HFFc6 (cell line): ENCODE measurements at places on chromosomes 5 and 9. TPM values are rescaled to one million over a fixed set of nuclear protein-coding genes. Genes with fewer than 3 reads are reported as not detected.
A peak's percentile ranks its signal among the peaks of the same experiment; 100 is the strongest.

GRCh38 chr9:127808347-127809001 lies 5.8 kb downstream of the FPGS start:
- H3K27me3 ChIP-seq, result peaks cover 8% of the 10 kb centered on the region
- no peak overlapping the region for H3K4me3 ChIP-seq
- no peak overlapping the region for H3K27ac ChIP-seq
- no peak for DNase-seq

GRCh38 chr9:126128494-126129142 lies 198.0 kb upstream of the MVB12B start:
- H3K27ac ChIP-seq, result no peak overlapping the region
- no peak for DNase-seq
- no peaks in the 10 kb centered on the region for H3K36me3 ChIP-seq
- H3K4me3 ChIP-seq, result no peak overlapping the region
- H3K4me1 ChIP-seq, result no peaks in the 10 kb centered on the region

DNA sequence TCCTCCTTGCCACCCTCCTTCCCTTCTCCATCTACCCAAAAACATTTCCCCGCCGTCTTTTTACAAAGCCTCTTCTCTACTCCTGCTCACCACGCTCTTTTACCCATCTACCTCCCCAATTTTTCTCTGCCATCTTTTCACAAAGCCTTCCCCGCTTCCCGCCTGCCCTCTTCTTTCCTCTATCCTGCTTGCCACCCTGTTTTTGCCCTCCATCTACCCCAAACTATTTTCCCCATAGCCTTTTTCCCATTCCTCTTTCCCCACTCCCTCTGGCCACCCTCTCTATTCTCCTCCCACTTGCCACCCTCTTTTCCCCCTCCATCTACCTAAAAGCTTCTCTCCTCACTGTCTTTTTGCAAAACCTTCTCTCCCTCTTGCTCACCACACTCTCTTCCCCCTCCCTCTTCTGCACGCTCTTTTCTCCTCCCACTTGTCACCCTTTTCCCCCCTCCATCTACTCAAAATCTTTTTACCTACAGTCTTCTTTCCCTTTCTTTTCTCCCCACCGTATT lies 19.4 kb upstream of the TRIM52 start:
- peaks cover 3% of the 10 kb centered on the region; the same call in 1 of the 2 replicates for H3K27me3 ChIP-seq
- no peaks in the 10 kb centered on the region for H3K36me3 ChIP-seq
- no peak overlapping the region for H3K4me3 ChIP-seq
- no peak overlapping the region for H3K27ac ChIP-seq
- no peaks in the 10 kb centered on the region for H3K4me1 ChIP-seq

GRCh38 chr5:42377496-42377895 lies 45.7 kb upstream of the GHR start:
- H3K4me3 ChIP-seq, result no peak overlapping the region
- H3K36me3 ChIP-seq, result no peaks in the 10 kb centered on the region
- DNase-seq, result no peak
- H3K4me1 ChIP-seq, result no peaks in the 10 kb centered on the region
- no peaks in the 10 kb centered on the region for H3K27me3 ChIP-seq

DNA sequence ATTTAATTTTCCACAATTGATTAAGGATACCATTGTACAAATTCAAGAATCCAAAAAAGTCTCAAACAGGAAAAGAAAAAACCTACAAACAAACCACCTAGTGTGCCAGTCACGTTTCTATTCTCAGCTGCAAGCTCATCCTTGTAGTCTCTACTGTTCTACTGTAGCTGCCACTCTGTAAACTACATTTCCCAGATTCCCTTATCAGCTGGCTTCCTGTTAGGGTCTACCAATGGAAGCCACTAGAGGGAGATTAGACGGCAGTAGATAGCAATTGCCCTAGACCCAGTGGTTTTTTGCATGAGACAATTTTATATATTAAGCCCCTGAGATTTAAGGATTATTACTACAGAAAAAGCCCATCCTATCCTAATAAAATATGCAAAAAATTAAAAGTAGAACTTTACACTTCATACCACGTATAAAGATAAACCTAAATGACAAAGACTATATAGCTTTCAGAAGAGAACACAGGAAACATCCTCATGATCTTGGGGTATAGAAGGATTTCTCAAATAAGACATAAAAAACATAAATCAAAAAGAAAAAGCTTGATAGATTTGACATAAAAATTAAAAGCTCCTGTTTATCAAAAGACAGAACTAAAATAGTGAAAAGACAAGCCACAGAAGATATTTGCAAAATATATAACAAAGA lies 37.4 kb downstream of the P4HA2 start:
- peak; percentile 82 for DNase-seq
- no peak overlapping the region for H3K27ac ChIP-seq
- no peaks in the 10 kb centered on the region for H3K4me1 ChIP-seq
- H3K4me3 ChIP-seq, result no peak overlapping the region
- H3K27me3 ChIP-seq, result no peaks in the 10 kb centered on the region; the same call in 1 of the 2 replicates
- H3K36me3 ChIP-seq, result peaks cover 29% of the 10 kb centered on the region

DNA sequence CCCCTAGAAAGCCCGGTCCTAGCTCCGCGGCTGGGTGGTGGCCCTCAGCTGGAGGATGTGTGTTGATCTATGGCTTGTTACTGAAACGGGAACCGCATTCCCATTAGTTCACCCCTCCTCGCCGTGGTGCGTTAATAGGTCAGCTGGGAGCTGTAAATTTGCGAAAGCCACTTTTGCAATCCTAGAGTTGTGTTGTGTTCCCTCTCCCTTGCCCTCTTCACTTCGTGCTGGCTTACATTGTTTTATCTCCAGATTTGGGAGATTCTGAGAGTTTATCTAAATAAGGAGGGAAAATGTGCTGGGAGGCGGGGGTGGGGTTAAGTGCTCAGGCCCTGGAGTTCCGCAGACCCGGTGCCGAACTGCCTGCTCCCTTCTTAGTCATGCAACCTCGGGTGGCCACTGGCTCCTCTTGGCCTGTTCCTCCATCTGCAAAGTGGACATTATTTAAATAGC lies 62.8 kb downstream of the HMCN2 start:
- DNase-seq, result no peak
- peak overlapping the region; percentile 23 for H3K4me3 ChIP-seq
- H3K27me3 ChIP-seq, result peaks cover 29% of the 10 kb centered on the region
- no peak overlapping the region for H3K27ac ChIP-seq
- H3K4me1 ChIP-seq, result peaks cover 15% of the 10 kb centered on the region
- no peaks in the 10 kb centered on the region for H3K36me3 ChIP-seq

DNA sequence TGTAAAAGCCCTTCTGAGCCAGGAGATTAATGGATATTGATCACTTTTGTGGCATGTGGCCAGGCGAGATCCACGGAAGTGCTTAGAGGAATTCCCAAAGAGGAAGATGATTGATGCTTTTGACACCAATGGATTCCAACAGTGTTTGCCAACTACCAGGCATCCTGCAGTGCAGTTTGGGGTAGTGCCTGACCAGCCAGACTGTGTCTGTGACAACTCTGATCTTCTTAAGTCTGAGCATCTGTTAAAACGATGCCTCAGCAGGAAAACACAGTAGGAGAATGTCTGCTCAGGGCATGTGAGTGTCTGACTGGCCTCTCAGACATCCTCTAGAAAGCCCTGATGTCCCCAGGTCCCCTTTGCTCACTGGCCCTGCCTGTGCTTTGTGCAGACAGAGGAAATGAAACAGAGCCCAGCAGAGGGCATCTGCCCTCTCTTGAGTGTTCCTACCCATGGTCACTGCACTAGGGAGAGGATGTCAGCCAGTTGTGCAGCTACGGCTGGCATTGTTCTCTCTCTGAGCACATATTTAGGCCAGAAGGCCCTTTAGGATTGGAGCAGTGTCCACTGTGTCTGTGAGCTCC lies 57.0 kb downstream of the TRPC7 start:
- no peaks in the 10 kb centered on the region for H3K4me1 ChIP-seq
- H3K27me3 ChIP-seq, result peaks cover 22% of the 10 kb centered on the region
- no peak for DNase-seq
- no peak overlapping the region for H3K27ac ChIP-seq
- no peaks in the 10 kb centered on the region for H3K36me3 ChIP-seq

DNA sequence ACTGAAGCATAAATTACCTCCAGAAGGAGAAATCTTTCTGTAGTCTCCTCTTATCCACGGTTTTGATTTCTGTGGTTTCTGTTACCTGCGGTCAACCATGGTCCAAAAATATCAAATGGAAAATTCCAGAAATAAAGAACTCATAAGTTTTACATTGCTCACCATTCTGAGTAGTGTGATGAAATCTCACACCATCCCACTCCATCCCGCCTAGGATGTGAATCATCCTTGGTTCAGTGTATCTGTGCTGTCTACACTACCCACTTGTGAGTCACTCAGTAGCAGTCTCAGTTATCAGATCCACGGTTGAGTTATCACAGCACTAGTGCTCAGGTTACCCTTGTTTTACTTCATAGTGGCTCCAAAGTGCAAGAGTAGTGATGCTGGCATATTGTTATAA lies 371.2 kb downstream of the NFIB start:
- H3K27me3 ChIP-seq, result no peaks in the 10 kb centered on the region
- H3K36me3 ChIP-seq, result no peaks in the 10 kb centered on the region
- H3K27ac ChIP-seq, result peak overlapping the region; percentile 80

DNA sequence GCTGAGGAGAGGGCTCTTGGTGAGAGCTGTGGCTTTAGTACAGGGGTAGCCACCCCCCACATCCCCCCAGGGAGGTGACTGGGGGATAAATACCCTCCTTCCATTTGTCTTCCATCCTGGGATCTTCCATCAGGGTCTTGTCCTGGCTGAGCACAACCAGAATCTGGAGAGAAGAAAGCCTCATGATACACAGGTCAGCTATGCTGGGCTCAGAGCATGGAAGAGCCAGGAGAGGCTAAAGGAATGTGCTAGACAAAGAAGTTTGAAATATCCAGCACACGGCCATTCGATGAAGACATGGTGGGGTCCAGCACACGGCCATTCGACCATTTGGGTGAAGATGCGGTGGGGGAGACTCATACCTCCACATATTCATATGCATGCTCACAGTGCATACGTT lies 30.0 kb downstream of the ROPN1L start:
- DNase-seq, result peak; percentile 34
- peaks cover 15% of the 10 kb centered on the region for H3K36me3 ChIP-seq
- peaks cover 5% of the 10 kb centered on the region for H3K27me3 ChIP-seq
- peak overlapping the region; percentile 42; the same call in 1 of the 2 replicates for H3K27ac ChIP-seq
- no peak overlapping the region for H3K4me3 ChIP-seq

DNA sequence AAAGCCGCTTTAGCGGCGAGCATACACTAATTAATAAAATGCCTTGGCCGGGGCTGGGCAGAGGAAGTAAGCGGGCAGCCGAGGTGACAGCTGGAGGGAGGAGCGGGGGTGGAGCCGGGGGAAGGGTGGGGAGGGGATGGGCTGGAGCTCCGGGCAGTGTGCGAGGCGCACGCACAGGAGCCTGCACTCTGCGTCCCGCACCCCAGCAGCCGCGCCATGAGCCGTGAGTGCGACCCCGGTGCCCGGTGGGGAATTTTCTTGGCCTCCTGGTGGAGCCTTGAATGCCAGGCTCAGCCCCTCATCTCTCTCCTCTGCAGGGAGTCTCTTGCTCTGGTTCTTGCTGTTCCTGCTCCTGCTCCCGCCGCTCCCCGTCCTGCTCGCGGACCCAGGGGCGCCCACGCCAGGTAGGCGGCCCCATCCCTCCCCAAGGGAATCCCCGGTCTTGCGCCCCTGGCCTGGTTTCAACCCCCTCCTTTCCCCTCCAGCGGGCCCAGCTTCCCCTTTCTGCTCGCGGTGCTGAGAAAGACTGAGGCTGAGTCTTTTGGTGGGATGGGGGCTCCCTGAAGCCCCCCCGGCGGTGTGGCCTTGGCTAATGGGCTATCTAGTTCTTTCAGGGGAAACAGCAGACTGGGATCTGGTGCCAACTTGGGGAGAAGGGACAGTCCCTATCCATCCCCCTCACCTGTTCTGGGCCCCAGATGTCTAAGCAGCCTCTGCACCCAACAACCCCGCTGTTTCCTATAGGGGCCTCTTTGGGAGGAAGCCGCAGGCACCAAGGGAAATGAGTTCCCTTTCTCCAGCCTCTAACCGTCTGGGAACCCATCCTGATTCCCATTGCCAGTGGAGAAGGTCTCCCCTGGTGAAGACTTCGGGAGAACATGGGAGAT lies at the start of gene PTGS1:
TSS of gene PTGS1 (plus strand) at position 156 of the 887 bp plus-strand sequence. CDS start at position 217, 61 bp downstream.
- H3K27me3 ChIP-seq, result peaks cover 1% of the 10 kb centered on the region; the same call in 1 of the 2 replicates
- H3K27ac ChIP-seq, result peak within 1 kb of the TSS; percentile 18; the same call in 1 of the 2 replicates
- DNase-seq, result no peak

DNA sequence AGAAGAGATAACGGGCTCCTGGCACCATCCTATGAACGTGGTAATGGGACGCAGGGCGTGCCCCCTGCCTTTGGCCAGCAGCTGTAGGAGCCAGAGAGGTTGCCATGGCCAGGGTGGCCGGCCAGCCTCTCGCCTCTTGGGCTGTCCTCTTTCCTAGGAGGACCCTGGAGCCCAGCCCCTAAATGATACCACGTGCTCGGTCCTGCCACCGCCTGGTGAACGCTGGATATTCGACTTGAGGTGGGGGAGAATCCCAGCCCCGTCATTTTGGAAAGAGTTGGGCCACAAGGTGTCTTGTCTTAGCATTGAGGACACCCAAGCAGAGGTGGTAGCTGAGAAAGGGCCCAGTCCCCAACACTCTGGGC lies 391 bp upstream of the NRG2 start:
- peaks cover 42% of the 10 kb centered on the region for H3K27me3 ChIP-seq
- no peak overlapping the region for H3K27ac ChIP-seq
- peak overlapping the region; percentile 86 for H3K4me3 ChIP-seq
- no peaks in the 10 kb centered on the region for H3K36me3 ChIP-seq
- peaks cover 28% of the 10 kb centered on the region for H3K4me1 ChIP-seq

DNA sequence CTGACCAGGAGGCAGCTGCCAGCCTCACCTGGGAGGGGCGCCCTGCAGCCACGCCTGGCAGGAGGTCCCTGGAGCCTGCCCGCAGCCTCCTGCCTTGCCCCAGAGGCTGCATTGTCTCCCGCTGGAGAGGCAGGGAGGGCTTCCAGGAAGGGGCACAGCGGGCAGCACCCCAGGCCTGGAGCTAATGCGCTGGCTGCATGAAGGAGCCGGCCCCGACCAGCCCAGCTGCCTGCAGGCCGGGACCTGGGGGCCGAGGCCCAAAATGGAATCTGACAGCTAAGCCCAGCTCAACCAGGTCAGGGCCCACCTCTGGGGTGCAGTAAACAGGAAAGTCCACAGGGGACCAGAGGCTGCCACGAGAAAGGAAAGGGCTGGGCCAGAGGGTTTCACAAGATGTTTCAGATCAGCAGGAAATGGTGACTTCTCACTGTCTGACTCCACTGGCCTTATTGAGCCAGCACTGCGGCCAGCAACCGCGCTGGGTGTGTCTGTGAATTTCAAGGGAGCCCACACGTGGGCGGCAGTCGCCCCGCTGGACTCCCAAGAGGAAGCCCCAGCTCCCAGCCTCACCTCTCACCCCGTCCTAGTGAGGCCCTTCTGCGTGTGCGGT lies 18.6 kb upstream of the NOTCH1 start:
- no peak overlapping the region for H3K4me3 ChIP-seq
- H3K27me3 ChIP-seq, result no peaks in the 10 kb centered on the region
- H3K36me3 ChIP-seq, result no peaks in the 10 kb centered on the region

- no peak overlapping the region for H3K4me3 ChIP-seq
- DNase-seq, result peak; percentile 40
- peaks cover 3% of the 10 kb centered on the region for H3K27me3 ChIP-seq
- H3K36me3 ChIP-seq, result no peaks in the 10 kb centered on the region; the same call in 1 of the 2 replicates
Measured at GRCh38 chr9:133782157-133783130, 44.3 kb upstream of the SARDH start.

The OGN gene
- total RNA-seq, result 0.12 TPM in 1 of 3 replicates, not detected in the others

The PCDHGA11 gene
- total RNA-seq, result 1.7 and 9.7 TPM in 2 replicates

The QRFP gene
- not detected in 3 replicates for total RNA-seq

The RPL7A gene
- 1,934 to 2,116 TPM (median 2,044 TPM) in 3 replicates for total RNA-seq

The RAD23B gene
- 196 and 214 TPM in 2 replicates for total RNA-seq

The FGFR4 gene
- total RNA-seq, result 0.15 to 0.33 TPM in 2 of 3 replicates, not detected in the other
